ENCODE measurements at places on chromosomes 16 and 17. TPM values are rescaled to one million over a fixed set of nuclear protein-coding genes. Genes with fewer than 3 reads are reported as not detected.

GRCh38 chr16:72990571-72990970 lies 57.4 kb downstream of the ZFHX3 start:
- no peak for DNase-seq

DNA sequence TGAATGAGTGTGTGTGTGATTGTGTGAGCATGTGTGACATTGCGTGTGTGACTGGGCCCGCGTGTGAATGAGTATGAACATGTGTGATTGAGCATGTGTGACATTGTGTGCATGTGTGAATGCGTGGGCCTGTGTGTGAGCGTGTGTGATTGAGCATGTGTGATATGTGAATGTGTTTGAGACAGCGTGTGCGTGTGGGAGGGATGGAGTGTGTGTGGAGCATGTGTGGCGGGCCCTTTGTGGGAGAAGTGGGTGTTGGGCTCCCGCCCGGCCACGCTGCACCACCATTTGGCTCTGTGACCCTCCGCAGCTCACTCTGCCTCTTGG lies 22.7 kb upstream of the GSE1 start:
- DNase-seq: no peak

GRCh38 chr16:57045694-57046381 lies 46.5 kb upstream of the CPNE2 start:
- peak; percentile 79 for DNase-seq

Gene USP6
- 13.8 TPM for polyA plus RNA-seq

Gene ZNF48
- polyA plus RNA-seq: 12.4 TPM

Gene PYY
- polyA plus RNA-seq: 0.22 TPM

Gene SYCE1L
- 2.1 TPM for polyA plus RNA-seq

Measured in left kidney (tissue), 8 donors.